ENCODE measurements at places on chromosomes 11 and 22.

DNA sequence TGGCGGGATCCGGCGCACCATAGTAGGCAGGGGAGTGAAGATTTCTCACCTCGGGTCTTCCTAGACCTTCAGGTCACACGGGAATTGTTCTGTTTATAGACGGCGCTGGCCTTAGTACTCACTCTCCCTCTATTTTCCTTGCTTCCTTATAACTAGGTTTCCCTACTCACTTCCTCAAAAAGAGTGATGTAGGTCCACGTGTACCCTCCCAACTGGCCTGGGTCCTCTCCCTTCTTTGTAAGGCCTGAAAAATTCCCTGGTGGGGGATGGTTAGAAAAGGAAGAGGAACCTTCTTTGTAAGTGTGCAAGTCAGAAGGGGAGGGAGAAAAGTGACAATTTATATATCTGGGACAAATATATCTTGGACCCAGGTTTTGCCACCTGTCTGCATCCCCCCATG, 2.9 kb upstream of the TMEM9B start:
- DNase-seq: no peak

DNA sequence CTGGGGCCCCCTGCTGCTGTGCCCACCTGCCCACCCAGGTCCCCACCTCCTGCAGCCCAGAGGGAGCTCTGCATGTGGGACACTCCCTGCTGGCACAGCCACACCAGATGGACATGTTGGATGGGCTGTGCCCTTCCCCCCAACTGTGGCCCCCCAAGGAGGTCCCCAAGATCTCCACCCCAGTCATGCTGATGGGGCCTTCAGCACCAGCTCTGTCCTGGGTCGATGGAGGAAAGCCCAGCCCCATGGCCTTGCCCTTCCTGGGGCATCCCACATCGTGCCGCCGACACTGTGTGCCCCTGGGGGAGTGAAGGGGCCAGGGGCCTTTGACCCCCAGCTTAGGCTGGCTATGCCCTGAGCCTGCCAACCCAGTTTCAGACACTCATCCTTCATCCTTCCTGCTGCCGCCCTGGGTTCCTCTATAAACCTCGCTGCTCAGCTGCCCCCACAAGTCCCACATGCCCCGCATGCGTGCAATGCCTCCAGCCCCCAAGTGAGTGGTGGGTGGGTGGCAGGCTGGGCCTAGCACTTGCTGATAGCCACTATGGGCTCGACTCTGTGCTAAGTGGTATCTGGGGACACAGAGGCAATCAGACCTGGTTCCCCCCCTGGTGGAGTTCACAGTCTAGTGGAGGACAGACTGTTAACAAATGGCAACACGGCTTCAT, 3.9 kb upstream of the DPP3 start:
- DNase-seq: no peak

- DNase-seq: no peak
Measured at GRCh38 chr11:71987521-71987920, 11.2 kb upstream of the IL18BP start.

DNA sequence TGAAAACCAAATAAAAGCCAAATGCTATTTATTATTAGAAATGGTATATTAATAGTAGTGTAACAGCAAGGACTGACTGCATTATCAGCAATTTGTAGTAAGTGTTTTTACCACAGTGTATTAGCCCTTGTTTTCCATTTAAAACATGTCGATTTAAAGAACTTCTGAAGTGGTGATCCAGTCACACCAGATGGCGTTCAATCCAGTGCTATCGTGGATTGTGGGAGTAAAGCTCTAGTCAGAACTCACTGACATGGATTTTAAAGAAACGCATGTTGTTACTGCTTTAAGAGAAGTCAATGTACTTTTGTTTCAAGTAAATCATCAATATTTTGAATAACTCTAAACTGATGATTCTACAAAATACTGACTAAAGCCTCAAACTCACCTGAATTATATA, 51.1 kb downstream of the LARGE2 start:
- no peak for DNase-seq

DNA sequence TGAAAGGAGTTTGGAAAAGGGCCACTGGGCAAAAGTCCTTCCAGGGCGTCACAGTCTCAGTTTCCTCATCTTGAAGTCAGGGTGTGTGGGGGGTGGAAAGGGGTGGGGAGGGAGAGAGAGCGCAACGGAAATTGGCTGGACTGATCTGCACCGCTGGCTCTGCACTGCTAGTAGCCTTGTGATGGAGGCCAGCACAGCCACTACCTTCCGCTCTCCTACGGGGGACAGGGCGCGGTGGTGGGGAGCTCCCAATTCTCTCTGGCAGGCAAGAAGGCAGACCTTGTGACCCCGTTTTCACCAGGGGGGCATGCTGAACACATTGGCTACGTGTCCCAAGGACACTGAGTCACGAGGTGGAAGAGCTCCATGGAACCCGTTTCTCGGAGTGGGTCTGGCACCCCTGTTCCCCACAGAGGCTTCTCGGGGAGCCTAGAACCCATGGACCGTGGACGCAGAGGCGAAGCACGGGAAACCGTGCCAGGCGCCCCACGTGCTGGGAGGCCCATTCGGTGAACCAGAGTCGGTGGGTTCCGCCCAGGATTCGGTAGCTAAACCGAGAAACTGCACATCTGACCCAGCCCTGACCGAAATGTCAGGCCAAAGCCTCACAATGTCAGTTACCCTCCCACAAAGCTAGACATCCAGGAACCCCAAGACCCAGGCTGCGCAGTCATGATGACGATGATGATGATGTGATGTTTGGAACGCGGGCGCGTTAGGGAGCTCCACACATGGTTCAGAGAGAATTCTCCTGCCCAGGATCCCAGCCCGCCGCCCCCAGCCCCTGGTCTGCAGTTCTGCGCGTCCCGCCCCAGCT, 28.3 kb upstream of the WNT11 start:
- DNase-seq: peak; percentile 58

- no peak for DNase-seq
Measured at GRCh38 chr11:2451336-2451735, 6.5 kb downstream of the KCNQ1 start.

GRCh38 chr11:44566952-44567875, 1.8 kb downstream of the CD82 start:
- no peak for DNase-seq

DNA sequence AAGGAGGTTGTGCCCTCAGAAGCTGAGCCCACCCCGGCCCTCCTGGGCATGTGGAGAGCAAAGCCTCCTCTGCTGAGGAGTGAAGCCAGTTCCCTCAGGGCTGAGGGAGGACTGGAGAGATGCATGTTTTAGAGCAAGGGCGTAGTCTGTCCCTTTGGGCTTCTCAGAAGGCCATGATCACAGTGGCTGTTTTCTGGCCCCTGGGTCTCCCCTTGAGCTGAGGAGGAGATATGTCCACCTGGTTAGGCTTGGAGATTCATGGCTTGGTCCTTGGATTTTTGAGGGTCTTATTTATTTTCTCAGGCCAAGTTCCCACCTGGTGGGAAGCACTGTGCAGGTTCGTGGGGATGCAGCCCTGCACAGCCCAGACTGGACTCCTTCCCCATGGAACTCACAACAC, 46.5 kb upstream of the THY1 start:
- no peak for DNase-seq

GRCh38 chr11:77515483-77515882, 41.6 kb upstream of the PAK1 start:
- no peak for DNase-seq

DNA sequence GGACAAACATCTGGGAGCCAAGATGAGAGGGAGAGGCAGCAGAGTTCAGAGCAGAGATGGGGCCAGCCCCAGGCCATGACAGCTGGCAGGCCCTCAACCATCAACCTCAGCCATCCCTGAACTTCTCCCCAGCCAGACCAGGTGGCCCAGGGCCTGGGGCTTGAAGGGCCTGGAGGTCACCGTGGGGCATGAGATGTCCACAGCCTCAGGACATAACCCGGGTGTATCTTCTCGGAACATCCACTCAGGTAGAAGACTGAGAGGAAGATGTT, 12.4 kb upstream of the SLC39A13 start:
- no peak for DNase-seq

DNA sequence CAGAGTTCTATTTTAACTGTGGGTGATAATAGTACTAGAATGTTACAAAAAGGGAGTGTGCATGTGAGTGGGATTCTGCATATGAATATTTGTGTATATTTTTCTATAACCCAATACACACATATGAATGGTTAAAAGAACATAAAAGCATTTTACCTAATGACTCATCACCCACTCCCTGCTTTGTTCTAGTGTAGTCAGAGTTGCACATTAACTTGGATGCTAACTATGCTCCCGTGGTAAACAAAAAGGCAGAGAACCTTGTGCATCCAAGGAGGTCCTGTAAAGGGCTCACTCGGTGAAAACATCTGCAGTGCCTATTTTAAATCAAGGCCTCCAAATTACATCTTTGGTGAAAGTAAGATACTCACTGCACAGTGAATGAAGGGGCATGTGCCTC, 1289.4 kb downstream of the LRRC4C start:
- no peak for DNase-seq

DNA sequence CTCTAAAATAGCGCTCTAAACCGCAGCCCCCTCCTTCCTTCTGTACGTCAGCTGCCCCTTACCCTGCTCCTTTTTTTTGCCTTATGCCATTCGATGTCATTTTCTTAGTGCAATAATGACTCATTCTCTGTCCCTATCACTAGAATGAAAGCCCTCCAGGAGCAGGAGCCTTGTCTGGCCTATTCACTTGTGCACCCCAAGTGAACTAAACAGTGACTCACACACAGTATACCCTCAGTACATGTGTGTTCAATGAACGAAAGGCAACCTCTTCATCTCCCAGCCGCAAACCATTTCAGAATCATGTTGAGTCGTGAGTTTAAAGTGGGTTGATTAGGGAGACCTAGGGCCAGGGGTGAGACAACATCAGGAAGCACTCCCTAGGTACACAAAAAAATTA, 50.7 kb upstream of the SPATA19 start:
- DNase-seq: no peak

DNA sequence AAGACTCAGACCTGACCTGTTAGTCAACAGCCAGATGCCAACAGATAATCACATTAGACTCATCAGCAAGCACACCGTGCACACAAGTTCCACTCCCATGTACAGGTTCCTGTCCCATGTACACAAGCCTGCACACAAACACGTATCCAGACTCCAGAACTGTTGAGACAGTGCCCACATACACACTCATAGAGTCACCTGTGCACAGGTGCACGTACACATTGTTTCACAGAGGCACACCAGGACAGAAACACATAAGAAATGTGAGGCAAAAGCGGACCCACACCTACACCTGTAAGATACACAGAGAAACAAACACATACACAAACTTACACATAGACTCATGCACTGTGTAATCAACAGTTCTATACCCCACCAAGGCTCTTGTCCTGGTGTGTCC, 2.7 kb upstream of the ZNF74 start:
- DNase-seq: no peak

GRCh38 chr11:59705294-59705693, 8.4 kb downstream of the OR10V1 start:
- DNase-seq: no peak

GRCh38 chr22:36282328-36282831, 29.4 kb downstream of the APOL1 start:
- DNase-seq: no peak

DNA sequence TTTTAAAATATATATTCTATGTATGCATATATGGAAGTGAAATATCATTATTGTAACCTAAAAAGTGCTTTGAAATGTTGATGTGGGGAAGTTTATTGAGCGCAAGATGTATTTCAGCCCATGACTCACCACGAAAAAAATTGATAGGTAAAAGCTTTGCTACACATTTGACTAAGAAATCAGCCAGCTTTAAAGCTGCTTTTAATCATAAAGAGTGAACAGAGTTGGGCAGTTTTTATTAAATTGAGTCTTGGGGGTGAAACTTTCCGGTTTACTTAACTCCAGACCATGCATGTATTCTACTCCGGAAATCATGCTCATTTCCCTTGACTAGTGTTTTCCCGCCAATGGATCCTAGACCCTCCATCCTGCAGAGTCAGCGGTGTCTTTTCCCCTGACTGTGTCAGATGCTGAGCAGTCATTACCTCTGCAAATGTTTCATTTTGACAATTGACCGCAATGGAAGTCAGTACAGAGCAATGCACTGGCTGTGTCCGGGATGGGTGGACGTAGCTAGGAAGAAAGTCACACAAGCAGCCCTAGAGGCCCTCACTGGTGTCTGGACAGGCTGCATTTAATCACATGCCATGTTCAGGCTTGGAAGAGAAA, 47.2 kb upstream of the MPEG1 start:
- no peak for DNase-seq

DNA sequence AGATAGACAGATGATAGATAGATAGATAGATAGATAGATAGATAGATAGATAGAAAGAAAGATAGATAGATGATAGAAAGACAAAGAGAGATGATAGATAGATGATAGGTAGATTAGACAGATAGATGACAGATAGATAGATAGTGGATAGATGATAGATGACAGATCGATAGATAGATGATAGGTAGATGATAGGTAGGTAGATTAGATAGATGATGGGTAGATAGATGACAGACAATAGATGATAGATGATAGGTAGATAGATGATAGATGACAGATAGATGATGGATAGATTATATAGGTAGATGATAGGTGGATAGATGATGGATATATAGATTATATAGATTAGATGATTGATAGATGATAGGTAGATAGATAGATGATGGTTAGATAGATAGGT, 4.3 kb downstream of the LZTR1 start:
- DNase-seq: no peak

GRCh38 chr11:16262645-16262955, 93.7 kb downstream of the SOX6 start:
- no peak for DNase-seq

DNA sequence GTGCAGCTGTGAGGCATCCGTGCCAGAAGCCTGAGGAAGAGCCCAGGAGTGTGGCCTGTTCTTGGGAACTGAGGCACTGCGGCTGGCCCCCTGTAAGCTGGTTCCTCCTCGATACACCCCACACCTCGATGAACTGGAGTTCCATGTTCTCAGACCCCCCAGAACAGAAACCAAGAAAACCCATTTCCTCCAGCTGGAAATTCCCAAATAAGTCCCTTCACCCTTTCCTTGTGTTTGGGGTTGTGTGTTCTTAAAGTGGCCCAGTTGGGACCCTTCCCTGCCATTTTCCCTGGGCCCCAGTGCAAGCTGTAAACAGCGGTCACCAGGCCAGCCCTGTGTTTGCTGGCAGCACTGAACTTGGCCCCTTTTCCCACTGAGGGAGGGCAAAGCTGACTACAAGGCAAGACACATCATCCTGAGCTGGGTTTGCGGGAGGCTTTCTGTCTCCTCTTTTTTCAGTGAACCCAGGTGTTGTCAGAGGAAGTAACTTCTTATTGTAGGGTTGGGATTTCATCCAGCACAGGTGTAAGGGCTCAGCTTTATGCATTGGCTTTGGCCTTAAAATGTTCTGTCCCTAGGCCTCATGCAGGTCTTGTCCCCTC, 60.1 kb upstream of the MPEG1 start:
- no peak for DNase-seq

GRCh38 chr22:47009304-47010101, 247.1 kb downstream of the TBC1D22A start:
- no peak for DNase-seq

DNA sequence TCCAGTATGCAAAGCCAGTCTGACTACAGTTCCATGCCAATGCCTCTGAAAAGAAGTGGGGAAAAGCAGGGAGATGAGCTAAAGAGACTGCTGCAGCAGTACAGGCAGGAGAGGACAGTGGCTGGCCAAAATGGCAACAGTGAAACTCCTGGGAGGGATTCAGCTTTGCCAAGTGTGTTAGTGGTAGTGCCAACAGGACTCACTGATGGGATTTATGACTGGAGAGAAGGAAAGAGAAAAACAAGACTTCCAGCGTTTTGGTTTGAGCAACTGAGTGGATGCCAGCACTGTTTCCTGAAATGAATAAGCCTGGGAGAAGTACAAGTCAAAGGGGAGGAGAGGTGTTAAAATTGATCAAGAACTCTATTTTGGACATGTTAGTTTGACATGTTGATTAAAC, 80.9 kb downstream of the PLEKHA7 start:
- no peak for DNase-seq

Data from GM19239 (cell line).